ENCODE measurements at places on chromosomes 7 and 10. TPM values are rescaled to one million over a fixed set of nuclear protein-coding genes. Genes with fewer than 3 reads are reported as not detected.

GRCh38 chr7:1284743-1285458 lies 52.2 kb downstream of the UNCX start:
- DNase-seq = no peak

Gene CYP26C1
- 0.26 TPM for total RNA-seq

DNA sequence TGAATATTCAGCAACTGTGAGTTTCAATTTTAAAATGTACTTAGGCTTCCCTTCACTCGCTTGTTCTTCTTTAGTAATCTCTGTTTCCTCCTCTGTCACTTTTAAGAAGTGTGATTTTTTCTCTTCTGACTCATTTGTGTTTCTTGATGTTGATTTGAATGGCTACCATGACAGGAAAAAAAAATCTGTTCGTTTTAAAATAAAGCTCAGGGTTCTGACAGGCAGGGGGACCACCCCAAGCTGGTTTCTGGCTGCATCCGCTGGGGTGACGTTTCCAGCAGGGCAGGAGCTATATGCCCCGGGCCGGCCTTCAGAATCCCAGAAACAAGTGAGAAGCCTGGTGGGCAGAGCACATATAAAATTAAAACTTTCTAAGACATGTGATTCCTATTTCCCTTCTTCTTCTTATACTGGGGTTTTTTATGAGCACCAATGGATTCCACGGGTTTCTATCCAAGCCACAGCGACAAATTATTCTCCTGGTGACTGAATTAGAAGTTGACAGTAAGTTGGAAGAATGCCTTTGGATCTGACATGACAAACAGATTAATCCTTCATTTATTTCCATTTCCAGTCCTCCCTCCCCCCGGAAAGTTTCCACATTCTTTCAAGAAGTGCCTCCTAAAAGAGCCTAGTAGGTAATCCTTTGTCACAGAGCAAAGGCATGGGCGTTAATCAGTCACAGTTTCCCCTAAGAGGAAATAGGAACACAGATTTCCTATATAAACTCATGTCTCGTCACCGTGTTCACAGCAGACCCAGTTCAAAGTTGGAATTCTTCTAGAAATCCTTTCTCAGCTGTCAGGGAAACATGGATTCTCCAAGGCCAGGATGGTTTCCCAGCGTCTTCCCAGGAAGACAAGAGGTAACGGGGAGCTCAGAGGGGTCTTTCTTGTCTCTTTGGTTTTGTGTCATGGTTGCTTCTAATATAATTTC lies 79.9 kb downstream of the PTPRE start:
- DNase-seq = no peak

Gene RADIL
- 9.8 TPM for total RNA-seq

DNA sequence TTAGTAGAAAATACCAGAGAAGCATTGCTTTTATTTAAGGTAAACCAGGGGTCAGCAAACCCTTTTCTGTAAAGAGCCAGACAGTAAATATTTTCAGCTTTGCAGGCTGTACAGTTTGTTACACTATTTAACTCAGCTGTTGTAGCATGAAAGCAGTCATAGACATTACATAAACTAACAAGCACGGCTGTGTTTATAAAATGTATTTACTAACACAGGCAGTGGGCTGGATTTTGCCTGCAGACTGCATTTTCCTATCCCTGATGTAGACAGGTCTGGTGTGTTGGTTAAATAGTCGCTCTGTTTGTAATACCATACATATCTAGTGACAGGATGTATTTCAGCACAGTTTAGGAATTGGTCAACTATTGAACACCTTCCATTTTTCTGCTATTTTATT lies 129.3 kb downstream of the ST7 start:
- DNase-seq = no peak

Gene FOXP2
- 0.28 TPM for total RNA-seq

DNA sequence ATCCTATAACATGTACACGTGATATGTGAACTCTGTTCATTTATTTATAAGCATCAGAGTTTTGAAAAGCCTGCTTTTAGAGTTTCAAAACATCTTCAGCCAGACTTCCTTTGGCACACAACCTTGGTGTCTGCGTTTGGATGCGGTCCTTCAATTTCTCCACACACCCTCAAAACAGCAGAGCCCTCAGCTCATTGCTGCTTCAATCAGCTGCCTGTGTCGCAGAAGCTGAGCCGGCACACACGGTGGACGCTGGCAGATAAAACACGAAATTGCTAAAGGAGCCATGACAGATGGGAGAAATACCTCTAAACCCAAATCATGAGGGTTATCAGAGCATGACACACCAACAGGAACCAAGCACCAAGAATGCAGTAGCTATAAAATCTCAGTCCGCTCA lies 396.4 kb upstream of the AKR1E2 start:
- DNase-seq = no peak

Gene ZSCAN21
- 27.2 TPM for total RNA-seq

DNA sequence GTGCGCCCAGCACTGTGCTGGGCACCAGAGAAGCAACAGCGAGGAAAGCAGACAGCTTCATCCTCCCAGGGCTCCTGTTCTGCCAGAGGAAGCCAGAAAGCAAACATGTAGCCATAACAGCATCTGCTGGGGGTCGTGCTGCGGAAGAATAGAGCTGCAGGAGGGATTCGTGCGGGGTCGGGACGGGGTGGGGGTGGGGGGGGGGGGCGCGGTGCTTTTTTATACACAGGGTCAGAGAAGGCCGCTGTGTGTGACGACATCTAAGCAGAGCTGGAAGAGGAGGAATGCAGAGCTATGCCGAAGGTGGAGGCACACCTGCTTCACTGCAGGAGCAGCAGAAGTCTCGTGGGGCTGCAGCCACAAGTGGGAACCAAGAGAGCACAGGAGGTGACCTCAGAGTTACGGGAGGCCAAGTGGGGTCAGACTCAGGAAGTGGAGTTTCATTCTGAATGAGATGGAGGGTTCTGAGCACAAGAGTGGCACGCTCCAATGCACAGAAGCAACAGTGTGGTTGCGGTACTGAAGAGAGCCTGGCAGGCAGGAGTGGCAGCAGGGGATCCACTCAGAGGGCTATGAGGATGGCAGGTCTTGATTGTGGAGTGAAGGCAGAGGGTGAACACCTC lies 11.1 kb downstream of the PKD1L1 start:
- DNase-seq = peak; percentile 64

DNA sequence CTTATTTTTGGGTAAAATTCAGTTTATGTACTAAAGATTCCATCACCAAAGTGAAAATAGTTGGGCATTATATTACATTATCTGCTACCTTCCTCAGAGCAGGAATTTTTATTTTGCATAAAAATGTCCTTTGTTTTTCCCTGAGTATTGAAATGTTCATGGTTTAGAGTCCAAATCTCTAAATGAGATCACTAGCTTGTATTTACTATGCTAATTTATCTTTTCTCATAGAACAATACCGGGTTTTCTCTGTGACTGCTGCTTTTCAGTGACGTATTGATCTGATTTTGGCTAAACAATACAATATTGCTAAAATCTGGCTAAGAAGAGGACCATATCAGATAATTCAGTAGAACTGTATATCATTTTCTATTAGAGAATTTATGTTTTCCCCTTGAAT lies 89.6 kb upstream of the TEX47 start:
- no peak for DNase-seq

DNA sequence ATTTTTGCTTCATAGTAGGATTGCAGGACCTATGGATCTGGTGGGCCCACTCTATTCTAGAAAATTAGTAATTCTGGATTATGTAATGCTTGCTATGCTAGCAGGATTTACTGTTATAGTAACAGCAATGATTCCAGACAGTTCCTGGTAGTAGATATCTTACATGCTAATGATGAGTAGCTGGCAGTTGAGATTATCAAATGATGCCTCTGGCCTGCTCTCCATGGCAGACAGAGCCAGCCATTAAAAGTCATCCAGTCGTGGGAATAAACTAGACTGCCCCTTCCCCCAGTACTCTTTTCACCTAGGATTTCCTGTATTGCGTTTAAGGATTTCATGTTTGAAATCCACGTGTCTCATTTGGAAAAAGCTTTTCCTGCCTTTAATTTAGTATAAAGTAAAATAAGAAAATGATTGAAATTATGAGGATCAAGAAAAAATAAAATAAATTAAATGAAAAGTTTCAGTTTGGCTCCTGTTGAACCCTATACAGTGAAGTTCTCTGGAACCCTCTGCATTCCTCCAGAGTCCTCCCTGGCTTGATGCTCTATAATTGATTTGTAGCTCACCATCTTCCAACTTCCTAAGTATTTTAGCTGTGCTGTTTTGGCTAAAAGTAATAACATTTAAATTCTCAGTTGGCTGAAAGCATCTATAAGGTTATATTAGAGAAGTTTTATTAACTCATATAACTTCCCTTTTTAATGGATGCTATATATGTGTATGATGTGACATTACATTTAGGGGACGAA lies 14.6 kb downstream of the UMAD1 start:
- no peak for DNase-seq

DNA sequence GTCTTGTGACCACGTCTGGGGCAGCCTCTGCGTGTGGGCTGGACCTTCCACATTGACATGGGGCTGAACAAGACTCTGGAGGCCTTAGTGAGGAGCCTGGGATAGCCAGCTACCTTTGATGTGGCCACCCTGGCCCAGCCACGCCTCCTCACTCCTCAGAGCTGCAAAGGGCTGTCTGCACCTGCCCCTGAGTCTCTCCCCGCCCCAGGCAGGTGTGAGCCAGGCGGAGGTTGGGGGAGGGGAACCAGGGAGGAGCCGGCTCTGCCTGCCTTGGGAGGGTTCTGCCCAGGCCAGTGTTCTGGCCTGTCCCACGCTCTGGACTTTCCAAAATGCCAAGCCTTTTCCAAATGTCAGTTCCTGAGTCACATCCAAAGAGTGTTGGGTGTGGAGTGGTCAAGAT lies 72.2 kb downstream of the GTF2IRD1 start:
- peak; percentile 94 for DNase-seq

Gene GPR158
- total RNA-seq = 0.35 TPM

- DNase-seq = no peak
Observed at GRCh38 chr7:17772581-17773288, 167.6 kb downstream of the SNX13 start.

Gene CTAGE6
- not detected for total RNA-seq

GRCh38 chr10:89391907-89392756 lies at the start of gene IFIT1:
Gene IFIT1, plus strand, starts transcription at chr10:89392623. Its CDS starts 90 bp downstream, at chr10:89392713.
- DNase-seq = peak; percentile 59

DNA sequence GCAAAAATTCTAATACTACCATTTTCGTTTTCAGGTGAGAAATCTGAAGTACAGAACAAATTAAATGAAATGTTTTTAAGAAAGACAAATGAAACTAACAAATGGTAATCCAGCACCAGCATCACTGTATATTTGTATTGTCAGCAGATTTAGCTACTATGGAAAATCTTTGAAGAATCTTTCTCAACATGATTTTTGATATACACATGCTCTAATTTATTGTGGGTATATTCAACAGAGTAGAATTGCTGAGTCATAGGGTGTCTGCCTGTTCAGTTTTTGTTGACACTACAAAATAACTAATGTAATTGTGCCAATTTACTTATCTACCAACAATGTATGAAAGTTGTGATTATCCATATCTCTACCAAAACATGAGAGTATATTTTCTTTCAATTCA lies 437.6 kb downstream of the PCDH15 start:
- no peak for DNase-seq

Gene PON3
- total RNA-seq = not detected

GRCh38 chr10:104351919-104352318 lies 1.7 kb upstream of the CFAP58 start:
- no peak for DNase-seq

DNA sequence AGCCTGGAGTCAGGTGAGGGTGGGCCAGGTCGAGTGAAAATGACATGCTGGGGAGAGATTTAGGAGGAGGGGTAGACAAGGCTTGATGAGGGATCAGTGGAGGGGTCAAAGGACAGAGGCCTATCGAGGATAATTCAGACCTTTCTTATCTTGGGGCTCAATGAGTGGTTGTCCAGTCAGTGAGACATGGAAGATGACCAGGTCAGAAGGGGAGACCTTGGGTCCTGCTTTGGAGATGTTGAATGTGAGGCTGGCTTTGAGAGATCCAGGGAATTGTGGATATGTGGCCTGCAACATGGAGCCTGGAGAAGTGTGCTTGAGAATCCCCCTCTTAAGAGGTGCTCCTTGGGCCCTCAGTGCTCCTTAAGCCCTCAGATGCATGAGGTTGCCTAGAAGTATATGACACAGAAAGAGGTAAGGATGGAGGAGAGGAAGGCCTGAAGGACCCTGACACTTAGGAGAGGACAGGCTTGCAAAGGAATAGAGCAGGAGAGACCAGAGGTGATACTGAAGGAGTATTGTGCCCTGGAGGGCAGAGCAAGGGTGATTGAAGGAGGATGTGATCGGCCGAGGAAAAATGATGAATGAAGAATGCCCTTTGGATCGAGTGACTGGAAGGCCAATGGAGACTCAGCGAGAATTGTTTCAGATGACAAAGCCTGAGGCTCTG lies 129.8 kb upstream of the GPR26 start:
- DNase-seq = no peak

Gene HSPA14
- total RNA-seq = 18.5 TPM

DNA sequence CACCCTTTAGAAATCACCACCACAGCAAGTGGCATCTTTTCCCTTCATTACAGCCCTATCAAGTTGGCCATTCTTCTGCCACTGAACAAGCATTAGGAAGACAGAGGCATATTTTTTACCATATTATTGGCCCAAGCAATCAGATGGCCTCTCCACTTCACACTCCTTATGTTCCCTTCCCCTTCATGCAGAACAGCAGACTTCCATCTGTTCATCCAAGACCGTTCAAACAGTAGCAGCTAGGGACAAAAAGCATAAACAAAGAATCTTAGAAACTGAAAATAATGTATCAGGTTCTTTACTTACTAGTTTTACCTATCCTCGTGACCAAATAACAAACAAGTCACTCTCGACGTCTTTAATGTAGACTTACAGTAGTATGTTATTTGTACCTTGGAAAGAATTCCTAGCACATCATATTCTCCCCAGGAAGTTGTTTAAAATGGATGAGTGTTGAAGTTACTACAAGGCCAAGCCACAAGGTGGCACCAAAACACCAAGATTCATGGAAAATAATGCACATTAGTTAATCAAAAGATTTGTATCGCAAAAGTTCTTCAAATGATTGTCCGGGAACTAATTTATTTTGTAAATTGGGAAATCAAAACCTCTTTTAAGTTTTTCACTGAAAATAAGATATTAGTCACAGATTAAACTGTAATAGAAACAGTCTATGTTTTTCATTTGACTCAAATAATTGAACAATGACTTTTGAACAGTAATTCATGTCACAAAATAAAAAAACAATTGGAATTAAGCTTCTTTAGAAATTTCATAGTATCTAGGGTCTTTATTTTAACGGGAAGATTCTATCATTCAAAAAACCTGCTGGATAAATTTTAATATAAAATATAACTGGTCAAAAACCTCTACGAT lies 112.1 kb downstream of the VPS41 start:
- peak; percentile 8 for DNase-seq

DNA sequence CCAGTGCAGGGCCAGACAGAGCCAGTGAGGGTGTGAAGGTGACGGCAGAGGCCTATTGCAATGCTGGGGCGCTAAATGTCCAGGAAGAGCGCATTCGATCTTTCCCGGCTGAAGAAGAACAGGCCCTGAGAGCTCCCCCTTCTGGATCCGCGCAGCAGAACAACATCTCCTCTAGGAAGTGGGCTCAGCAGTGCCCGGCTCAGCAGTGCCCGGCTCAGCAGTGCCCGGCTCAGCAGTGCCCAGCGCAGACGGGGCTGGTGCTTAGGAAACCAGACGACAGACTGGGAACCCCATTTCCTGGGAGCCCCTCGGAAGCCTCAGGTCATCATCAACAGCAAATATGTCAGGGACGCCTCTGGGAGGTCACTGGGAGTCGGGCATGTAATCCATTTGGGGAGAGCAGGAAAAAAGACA lies 4.7 kb upstream of the NOS3 start:
- DNase-seq = peak; percentile 85

GRCh38 chr10:43970018-43970698 lies 321.5 kb upstream of the ZNF32 start:
- DNase-seq = no peak

Gene TWNK
- 19.2 TPM for total RNA-seq

- DNase-seq = no peak
Observed at GRCh38 chr10:17455015-17455520, 673 bp upstream of the ST8SIA6 start.

Gene TMEM168
- total RNA-seq = 10.9 TPM

Gene PSPH
- 50.4 TPM for total RNA-seq
